ENCODE measurements at places on chromosomes 6 and 20. TPM values are rescaled to one million over a fixed set of nuclear protein-coding genes. Genes with fewer than 3 reads are reported as not detected.

GRCh38 chr6:48429021-48429420 is 318.0 kb upstream of the PTCHD4 start:
- no peaks in the 10 kb centered on the region for H3K4me1 ChIP-seq
- no peak overlapping the region for H3K4me3 ChIP-seq
- H3K36me3 ChIP-seq, result no peaks in the 10 kb centered on the region
- no peak overlapping the region for H3K27ac ChIP-seq
- no peaks in the 10 kb centered on the region for H3K27me3 ChIP-seq

DNA sequence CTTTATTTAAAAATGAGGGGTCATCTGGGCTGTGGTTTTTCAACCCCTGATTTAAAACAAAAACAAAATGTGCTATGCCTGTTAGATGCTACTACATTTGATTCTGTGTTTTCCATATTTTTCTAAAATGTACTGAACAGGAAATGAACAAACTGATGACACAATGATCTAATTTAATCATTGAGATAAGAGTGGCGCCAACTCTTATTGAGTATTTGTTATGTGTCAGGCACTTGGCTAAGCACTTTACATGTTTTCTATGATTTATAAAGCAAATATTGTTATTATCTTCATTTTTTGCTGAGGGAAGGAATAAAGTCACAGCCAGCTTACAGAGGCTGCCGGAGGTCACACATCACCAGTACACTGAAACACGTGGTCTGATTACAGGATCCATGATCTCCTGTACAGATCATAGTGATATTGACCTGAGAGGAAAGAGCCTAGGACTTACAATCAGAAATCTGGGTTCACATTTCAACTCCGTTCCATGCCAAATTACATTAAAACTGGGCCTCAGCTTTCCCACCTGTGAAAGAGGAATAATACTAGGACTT is 166.7 kb downstream of the ESR1 start:
- H3K4me1 ChIP-seq, result no peaks in the 10 kb centered on the region
- no peak for DNase-seq
- H3K27me3 ChIP-seq, result no peaks in the 10 kb centered on the region
- no peak overlapping the region for H3K4me3 ChIP-seq
- H3K27ac ChIP-seq, result no peak overlapping the region

DNA sequence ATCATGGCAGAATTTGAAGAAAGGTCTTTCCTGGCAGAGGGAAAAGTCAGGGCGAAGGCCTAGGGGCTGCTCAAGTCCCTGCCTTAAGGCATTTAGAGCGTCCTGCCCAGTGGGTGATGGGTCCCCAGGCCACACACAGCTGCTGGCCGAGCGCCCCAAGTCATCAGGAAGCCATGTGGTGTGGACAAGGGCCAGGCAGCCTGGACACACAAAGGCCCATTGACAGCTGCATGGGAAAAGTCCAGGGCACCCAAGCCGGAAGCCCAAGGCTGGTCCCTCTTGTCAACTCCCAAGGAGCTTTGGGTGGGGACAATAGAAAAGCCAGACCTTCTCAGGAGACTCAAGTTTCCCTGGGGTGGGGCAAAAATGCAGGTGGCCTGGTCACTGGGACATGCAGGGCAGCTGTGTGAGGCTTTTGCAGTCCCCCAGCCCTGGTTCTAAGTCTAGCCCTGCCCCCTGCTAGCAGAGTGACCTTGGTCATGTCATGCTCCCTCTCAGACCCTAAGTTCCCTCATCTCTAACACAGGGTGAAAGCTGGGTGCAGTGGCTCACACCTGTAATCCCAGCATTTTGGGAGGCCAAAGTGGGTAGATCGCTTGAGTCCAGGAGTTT is 44.3 kb upstream of the PTGIS start:
- peaks cover 24% of the 10 kb centered on the region for H3K4me1 ChIP-seq
- H3K36me3 ChIP-seq, result no peaks in the 10 kb centered on the region
- H3K4me3 ChIP-seq, result no peak overlapping the region
- no peak for DNase-seq
- H3K27ac ChIP-seq, result no peak overlapping the region

The FGD2 gene
- 5.5 TPM for total RNA-seq

DNA sequence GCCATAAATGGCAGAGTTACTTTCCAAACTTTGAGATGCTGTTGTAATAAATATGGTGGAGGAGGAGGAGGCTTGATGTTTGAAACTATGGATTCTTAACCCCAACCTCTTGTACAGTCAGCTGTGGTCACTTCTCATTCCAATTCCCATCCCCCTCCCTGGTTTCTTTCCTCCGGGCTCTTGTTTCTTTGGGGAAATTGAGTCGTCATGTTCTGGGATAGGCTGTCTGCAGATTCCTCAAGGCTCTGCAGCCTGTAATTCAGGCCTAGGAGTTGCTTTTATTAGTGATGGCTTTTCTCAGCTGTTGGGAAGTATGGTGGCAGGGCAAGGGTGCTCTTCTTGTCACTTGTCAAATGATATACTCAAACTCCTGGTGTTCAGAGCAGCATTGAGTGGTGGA is 2.6 kb downstream of the PTK7 start:
- H3K4me3 ChIP-seq, result no peak overlapping the region
- H3K36me3 ChIP-seq, result peaks cover 16% of the 10 kb centered on the region
- DNase-seq, result no peak
- peaks cover 44% of the 10 kb centered on the region for H3K4me1 ChIP-seq
- H3K27ac ChIP-seq, result peak overlapping the region; percentile 37

- H3K4me3 ChIP-seq, result no peak overlapping the region
- H3K36me3 ChIP-seq, result no peaks in the 10 kb centered on the region
- DNase-seq, result no peak
These were observed 254.4 kb upstream of the IMPG1 start for GRCh38 chr6:76326871-76327270.
